AG09309 (cell line): ENCODE measurements at places on chromosomes 2 and 18.

- no peak for DNase-seq
These were observed 14.1 kb downstream of the MRO start for GRCh38 chr18:50805732-50806131.

GRCh38 chr2:136021406-136021805 is 36.0 kb upstream of the DARS1 start:
- no peak for DNase-seq

DNA sequence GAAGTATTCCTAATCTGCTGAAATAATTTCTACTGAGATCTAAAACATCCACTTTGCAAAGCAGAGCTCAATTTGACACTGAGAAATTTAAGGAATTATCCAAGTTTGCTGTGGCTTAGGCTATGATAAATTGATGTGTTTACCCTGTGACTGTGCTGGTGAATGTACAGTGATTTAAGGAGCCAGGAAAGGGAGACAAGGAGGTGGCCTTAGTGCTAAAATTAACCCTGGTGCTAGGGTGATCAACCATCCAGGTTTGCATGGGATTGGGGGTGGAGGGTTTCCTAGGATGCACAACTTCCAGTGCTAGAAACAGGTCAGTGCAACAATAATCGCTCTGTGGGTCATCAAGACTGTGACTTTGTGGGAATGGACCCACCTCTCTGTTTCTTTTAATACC is 307.5 kb upstream of the SPRED2 start:
- no peak for DNase-seq

- DNase-seq = no peak
These were observed 364.3 kb upstream of the LRP1B start for GRCh38 chr2:142495141-142495540.

DNA sequence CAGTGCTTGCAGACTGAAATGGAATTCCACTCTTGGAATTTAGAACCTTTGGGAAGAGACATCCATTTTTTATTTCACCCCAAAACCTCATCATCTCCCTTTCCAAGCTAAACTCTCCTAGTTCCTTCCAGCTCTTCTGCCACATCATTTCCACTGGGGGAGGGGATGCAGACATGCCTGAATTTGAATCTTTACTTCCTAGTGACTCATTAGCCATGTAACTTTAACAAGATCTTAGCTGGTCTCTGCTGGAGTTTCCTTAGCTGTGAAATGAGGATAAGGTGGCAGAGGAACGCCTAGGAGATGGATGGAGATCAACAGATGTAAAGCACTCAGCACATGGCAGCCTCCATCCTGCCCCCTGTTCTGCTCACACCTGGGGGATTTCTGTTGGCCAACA is 266.8 kb downstream of the EN1 start:
- peak; percentile 20 for DNase-seq

- DNase-seq = no peak
These were observed 194.5 kb downstream of the DNER start for GRCh38 chr2:229519655-229520430.

DNA sequence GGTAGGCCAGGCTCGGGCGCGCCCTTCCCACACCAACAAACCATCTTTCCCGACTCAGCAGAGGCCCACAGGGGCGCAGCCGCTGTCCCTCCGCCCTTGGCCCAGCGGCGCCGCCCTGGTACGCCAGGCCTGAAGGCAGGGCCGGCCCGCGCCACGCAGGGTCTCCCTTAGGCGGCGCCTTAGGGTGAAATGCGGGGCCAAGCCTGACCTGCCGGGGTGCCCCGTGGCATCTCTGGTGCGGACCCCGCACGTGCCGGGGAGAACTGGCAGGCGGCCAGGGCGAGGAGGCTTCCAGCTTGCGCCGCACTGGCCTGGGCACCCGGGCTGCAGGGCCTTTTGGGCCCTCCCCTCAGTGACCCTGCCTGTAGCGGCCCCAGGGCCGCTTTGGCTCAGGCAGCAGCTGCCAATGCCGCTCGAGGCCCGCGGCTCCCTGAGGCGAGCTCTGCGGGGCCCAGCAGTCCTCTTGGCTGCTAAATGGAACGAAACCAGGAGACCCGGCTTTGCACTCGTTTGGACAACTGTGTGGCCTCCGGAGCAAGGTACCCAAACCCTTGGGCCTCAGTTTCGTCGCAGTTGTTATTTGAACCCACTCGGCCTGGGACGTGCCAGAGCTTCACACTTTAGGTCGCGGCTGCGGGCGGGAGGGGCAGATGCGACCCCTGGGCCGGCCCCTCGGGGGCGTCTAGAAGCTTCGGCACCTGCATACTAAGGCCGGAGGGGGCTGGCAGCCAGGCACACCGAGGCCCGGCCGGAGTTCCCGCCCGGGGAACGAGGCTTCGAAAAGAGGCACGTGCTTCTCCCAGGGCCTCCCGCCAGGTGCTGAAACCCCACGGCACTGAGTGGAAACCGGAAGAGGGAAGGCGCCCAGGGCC is 8.5 kb downstream of the OTX1 start:
- DNase-seq = no peak

GRCh38 chr2:106085181-106085940 is 108.7 kb downstream of the UXS1 start:
- no peak for DNase-seq
